Renal cortical epithelial cell (primary cell): ENCODE measurements at places on chromosomes 13 and 19.

GRCh38 chr19:7254590-7254989, 39.6 kb downstream of the INSR start:
- peak; percentile 23 for DNase-seq

DNA sequence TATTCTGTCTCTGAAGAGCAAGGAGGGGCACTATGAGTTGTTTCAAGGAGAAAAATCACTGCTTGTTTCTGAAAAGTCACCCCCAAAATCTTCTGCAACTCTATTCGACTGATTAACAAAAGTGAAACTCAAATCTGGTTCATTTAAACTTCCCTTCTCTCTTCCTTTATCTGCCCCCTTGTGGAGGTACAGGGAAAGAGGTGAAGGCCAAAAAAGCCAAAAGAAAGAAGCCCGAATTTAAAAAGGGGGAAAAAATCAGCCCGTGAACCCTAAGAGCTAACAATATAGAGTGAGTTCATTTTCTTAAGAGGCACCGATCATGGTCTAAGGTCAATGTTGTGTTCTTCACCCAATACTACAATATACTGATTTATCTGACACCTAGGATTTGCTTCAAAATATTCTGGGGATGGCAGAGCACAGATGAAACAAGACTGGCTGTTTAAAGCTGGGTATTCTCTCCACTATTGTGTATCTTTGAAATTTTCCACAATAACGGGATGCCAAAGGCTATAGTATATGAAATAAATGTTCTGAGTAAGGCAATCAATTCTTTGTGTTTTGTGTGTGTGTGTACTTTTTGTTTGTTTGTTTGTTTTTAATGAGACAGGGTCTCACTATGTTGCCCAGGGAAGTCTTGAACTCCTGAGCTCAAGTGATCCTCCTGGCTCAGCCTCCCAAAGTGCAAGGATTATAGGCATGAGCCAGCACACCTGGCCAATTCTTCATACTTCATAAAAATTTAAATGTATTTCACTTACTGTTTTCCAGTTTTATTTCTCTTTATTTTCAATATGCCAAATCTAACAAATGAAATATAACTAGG, 55.0 kb upstream of the EEF1AKMT1 start:
- peak; percentile 57 for DNase-seq

GRCh38 chr13:26707122-26708006, 53.2 kb downstream of the GPR12 start:
- peak; percentile 34 for DNase-seq

- DNase-seq = no peak
These were observed 3.0 kb upstream of the HAMP start for GRCh38 chr19:35279374-35279773.

- DNase-seq = no peak
These were observed 23.3 kb upstream of the BCL3 start for GRCh38 chr19:44725251-44725650.

GRCh38 chr13:79501538-79502232, 20.7 kb downstream of the NDFIP2 start:
- DNase-seq = no peak

DNA sequence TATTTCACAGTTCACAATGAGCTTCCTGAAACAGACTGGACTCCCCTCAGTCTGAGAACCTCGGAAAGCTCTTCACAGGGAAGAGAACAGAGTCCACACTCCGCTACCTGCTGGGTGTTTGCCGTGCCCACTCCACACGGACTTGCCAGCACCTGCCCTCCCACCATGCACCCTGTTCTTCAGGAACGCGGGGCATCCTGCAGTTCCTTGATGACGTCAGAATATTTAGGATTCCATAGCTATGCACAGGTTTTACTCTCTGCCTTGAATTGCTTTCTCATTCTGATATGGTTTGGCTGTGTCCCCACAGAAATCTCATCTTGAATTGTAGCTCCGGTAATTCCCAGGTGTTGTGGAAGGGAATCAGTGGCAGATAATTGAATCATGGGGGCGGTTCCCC, 74.4 kb upstream of the FARP1 start:
- DNase-seq = no peak

DNA sequence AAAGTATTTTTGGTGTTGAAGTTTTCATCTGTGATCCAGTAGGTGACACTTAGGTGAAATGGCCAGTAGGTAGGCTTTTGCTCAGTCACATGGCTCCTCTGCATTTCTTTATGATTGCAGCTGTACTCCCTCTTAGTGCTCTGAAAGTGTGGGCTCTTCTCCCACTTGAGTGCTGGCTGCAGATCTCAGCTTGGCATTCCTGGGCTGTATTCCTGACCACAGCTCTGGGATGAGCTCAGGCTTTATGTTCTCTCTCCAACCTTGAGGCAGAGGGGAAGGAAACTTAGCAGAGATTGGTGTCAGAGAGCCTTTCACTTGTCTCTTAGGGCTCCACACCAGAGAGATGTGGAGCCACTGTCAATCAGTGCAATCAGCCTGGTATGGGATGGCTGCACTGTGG, 254.3 kb downstream of the NDFIP2 start:
- no peak for DNase-seq

GRCh38 chr13:40629678-40630384, 36.6 kb downstream of the FOXO1 start:
- DNase-seq = no peak

DNA sequence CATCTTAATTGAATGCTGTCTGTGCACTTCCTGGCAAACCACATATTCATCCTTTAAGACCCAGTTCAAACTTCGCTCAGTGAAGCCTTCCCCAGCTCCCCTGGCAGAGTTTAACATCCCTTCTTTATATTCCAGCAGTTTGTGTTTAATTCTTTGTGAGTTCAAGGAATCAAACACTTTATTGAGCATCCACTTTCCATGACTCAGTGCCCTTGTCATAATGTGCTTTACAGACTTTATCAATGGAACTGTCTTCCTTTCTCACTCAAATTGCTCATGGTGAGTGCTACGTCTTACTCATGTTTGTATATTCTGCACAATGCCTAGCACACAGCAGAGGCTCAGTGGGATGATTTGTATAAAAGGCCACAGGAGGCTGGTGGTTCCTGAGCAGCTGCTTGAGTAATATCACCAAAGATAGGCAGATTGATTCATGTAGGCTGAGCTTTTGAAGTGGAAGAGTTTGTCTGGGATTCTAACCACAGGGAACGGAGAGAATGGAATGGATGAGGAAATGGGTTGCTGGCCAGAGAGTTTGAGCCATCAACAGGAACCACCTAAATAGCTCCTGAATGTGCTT, 44.2 kb downstream of the SERTM1 start:
- DNase-seq = peak; percentile 16

DNA sequence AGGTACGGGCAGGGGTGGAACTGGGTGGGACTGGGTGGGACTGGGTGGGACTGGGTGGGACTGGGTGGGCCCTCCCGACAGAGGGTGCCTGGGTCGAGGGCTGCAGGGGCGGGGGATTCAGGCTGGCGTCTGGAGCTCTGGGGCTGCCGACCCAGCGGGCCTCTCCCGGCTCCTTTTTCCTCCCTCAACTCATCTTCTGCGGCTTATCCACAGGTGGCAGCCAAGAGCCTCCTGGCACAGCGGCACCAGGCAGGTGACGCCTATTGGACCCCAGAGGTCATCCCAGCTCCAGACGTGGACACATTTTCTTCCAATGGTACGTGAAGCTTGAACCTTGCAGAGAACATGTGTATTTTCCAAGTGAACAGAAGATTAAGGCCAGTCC, 533 bp downstream of the ZNF544 start:
- DNase-seq = peak; percentile 11
